ENCODE measurements at places on chromosomes 13 and 19. TPM values are rescaled to one million over a fixed set of nuclear protein-coding genes. Genes with fewer than 3 reads are reported as not detected.

DNA sequence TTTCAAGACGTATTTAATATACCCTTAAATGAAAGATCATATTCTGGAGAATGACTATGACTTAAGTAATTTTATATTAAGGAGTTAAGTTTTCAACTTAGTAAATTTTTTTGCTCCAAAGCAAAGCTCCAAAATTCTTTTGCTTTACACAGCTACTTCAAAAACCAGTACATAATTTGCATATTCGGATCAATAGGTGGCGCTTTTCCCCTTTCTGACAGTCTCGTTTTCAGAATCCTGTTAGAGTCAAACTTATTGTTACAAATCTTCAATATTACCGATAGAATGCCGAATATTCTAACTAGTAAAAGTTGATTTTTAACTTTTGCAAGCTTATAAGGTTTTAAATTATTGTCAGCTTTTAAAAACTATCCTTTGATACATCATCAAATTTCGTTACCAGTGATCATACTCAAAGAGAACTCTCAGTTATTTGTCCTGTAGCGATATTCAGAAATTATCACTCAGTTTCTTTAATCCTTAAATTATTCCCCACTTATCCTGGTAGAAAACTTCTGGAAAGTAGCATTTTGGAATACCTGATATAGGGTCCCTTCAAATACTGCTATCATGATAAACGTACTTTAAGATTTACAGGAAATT, 852.7 kb upstream of the KLHL1 start:
- no peaks in the 10 kb centered on the region for H3K27me3 ChIP-seq
- no peak overlapping the region for H3K4me3 ChIP-seq
- DNase-seq = no peak
- no peak overlapping the region for H3K27ac ChIP-seq
- no peaks in the 10 kb centered on the region for H3K4me1 ChIP-seq
- H3K36me3 ChIP-seq = no peaks in the 10 kb centered on the region

The PRODH2 gene
- total RNA-seq = 20.6 TPM

- peak overlapping the region; percentile 75 for H3K27ac ChIP-seq
- H3K27me3 ChIP-seq = no peaks in the 10 kb centered on the region
- peak overlapping the region; percentile 57 for H3K4me3 ChIP-seq
- peaks cover 20% of the 10 kb centered on the region for H3K4me1 ChIP-seq
- H3K36me3 ChIP-seq = peaks cover 5% of the 10 kb centered on the region
Measured at GRCh38 chr13:37918116-37918714, 48.6 kb upstream of the TRPC4 start.

- H3K27me3 ChIP-seq = peaks cover 31% of the 10 kb centered on the region
- no peak for DNase-seq
- peak overlapping the region; percentile 86 for H3K4me3 ChIP-seq
- H3K4me1 ChIP-seq = peaks cover 19% of the 10 kb centered on the region
Measured at GRCh38 chr19:45528149-45528743, 21.0 kb downstream of the VASP start.

DNA sequence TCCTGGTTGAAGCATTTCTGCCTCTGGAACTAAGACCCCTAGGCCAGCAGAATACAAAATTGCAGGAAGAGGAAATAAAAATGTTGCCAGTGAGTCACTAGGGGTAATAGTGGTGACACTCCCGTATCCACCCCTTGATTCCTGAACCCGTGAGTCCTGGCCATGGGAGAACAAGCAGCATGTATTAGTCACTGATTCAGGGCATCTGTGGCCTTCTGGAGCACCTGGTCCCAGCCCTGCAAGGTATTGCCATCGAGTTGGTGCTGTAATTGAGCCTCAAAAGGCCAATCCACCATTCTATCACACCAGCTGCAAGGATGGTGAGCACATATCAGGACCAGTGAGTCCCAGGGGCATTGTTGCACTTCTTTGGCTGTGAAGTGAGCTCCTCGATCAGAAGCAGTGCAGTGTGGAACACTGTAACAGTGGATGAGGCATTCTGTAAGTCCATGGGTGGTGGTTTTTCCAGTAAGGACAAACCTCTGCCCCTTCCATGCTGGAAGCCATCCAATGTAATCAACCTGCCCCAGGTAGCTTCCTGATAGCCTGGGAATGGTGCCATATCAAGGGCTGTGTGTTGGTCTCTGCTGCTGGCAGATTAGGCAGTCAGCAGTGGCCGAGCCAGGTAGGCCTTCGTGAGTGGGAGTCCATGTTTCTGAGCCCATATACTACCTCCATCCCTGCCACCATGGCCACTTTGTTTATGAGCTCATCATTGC, 39.6 kb downstream of the C1QTNF9 start:
- H3K36me3 ChIP-seq = no peaks in the 10 kb centered on the region
- no peak for DNase-seq
- peaks cover 8% of the 10 kb centered on the region for H3K27me3 ChIP-seq
- no peaks in the 10 kb centered on the region for H3K4me1 ChIP-seq
- H3K4me3 ChIP-seq = no peak overlapping the region

DNA sequence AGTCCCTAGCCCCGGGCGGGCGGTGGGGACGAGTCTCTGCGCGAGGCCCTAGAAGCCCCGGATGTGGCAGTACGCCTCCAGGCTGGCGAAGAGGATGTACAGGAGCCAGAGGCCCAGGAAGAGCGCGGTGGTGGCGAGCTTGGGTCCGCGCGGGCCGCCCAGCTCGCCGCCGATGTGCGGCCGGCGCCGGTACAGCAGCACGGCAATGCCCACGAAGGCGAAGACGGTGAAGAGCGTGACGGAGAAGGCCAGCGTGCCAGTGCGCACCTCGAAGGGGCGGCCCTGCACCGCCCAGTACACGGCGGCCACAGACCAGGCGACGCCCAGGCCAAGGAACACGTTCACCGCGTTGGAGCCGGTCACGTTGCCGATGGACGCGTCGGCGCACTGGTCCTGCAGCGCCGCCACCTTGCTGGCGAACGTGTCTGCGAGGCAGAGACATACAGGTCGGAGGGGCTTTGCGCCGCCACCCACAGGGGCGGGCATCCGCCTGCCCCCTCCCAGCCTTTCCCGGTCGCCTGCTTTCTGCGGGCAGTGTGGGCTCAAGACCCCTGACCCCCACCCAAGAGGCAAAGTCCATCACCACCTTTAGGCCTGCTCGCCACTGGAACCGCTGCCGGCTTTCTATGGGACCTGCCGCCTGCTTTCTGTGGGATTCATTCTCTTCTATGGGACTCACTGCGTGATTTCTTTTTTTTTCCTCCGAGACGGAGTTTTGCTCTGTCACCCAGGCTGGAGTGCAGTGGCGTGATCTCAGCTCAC, 10.9 kb upstream of the MEIS3 start:
- DNase-seq = no peak
- H3K4me1 ChIP-seq = no peaks in the 10 kb centered on the region
- H3K27me3 ChIP-seq = peaks cover 58% of the 10 kb centered on the region
- peak overlapping the region; percentile 51 for H3K4me3 ChIP-seq
- no peak overlapping the region for H3K27ac ChIP-seq

The PRR20D gene
- not detected for total RNA-seq

GRCh38 chr13:30572859-30573275, 44.9 kb upstream of the USPL1 start:
- H3K36me3 ChIP-seq = no peaks in the 10 kb centered on the region
- peaks cover 4% of the 10 kb centered on the region for H3K4me1 ChIP-seq
- DNase-seq = no peak
- H3K27ac ChIP-seq = no peak overlapping the region
- no peaks in the 10 kb centered on the region for H3K27me3 ChIP-seq

The TEAD2 gene
- 28.9 TPM for total RNA-seq

Measured in type B pancreatic cell (in vitro differentiated cells).